GM10248 (cell line): ENCODE measurements at places on chromosomes 16 and 17.

- no peak for DNase-seq
Measured at GRCh38 chr16:47578573-47578972, 117.4 kb downstream of the PHKB start.

DNA sequence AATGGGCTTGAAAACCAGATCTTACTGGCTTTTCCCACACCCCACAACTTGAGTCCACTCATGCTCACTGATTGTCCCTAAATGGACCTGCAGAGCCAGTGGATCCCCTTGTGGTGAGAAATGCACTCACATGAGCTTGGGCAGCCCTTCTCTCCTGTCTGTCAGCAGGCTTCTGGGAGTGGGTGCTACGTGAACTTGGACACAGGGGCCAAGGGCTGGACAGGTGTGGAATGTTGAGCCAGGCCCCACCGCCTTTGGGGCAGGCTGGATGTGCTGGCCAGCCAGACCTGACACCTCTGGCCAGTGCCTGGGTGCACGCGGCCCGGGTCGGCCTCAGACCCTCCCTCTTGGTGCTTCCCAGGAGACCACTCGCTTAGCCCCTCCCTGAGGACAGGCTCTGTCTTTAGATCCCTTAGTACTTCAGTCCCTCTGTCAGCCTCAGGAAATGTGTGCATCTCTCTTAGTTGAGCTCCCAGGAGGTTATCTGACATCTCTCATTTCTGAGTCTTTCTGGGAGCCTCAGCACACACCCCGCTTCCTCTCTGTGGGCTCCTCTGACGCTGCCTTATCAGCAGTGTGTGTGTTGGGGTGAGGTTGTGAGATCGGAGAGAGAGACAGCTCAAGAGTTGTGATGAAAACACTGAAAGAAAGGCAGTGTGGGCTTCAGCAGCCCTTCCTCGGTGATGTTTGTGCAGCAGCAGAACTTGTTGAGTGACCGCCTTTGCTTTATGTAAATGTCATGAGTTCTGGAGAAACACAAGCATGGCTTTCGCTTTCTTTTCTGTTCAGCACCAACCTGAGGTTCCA is 117.0 kb downstream of the RAB11FIP4 start:
- DNase-seq: peak; percentile 73

GRCh38 chr16:53740933-53741531 is 37.1 kb downstream of the FTO start:
- DNase-seq: no peak

DNA sequence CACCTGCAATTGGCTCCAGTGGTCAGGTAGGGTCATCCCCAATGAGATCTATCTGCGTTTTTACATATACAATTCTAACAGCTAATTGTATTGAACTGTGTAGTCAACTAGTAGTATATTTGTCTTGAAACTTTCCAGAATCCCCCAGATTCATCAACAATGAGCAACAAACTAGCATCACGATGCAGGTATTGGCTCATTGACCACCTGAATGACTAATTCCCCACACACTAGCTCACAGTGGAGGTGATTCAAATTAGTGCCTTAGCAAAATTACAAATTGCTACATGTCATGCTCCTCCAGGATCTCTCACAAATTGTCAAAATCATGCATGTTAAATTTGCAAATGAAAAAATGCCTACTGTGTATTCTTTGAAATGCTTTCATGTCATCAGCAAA is 62.8 kb upstream of the MPHOSPH6 start:
- DNase-seq: no peak

DNA sequence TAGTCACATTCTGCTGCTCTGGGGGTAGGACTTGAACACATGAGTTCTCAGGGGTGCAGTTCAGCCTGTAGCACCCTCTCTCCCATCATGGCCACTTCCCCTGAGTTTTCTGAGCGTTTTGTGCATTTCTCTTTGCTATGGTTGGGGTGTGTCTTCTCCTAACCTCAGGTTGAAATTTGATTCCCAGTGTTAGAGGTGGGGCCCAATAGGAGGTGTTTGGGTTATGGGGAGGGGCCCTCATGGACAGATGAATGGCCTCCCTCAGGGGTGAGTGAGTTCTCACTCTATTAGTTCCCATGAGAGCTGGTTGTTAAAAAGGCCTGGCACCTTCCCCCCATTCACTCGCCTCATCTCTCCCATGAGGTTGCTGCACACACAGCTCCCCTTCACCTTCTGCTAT is 101.1 kb downstream of the FOXL1 start:
- DNase-seq: no peak

- no peak for DNase-seq
Measured at GRCh38 chr17:39205112-39205526, 5.0 kb downstream of the RPL19 start.

DNA sequence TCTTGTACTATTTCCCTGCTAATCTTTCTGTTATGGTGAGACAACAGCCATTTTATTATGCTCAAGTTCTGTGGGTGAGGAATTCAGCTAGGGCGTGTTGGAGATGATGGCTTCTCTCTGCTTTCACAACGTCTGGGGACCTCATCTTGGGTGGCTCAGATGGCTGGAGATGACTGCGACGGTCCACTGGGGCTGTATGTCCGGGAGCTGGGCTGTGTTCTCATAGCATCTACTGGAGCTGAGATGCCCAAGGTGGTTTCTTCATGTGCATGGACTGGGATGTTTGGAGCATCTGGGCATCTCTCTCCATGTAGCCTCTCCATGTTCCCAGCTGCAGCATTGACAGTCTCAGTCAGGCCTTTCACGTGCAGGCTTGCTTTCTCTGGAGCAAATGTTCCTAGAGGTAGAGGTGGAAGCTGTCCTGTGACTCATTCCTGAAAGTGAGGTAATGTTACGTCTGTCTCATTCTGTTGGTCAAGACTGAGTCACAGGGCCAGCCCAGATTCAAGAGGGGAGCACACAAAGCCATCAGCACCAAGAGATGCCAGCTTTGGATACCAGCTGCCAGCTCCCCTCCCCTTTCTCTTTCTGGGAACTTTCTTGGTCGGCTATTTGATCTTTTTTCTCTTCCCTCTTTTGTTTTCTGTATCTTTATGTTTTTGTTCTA is 96.2 kb downstream of the RAP1GAP2 start:
- DNase-seq: no peak
